ENCODE measurements at places on chromosomes 3 and 15.

DNA sequence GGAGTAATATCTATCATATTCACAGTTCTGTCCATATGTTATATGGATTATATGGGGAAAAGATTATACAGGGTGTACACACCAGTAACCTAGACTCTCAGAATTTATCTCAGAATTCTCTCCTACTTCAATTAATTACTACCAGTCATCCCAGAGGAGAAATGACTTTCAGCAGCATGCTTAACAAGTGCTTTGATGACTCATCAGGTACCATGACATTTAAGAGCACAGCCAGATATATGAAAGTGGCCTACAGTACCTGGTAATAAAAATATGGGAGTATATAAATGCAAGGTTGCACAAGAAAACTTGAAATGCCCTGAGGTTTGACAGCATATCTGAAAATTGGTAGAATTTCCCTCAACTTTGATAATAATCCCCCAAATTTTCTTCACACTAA lies 1273.0 kb downstream of the OTOL1 start:
- no peak for DNase-seq

DNA sequence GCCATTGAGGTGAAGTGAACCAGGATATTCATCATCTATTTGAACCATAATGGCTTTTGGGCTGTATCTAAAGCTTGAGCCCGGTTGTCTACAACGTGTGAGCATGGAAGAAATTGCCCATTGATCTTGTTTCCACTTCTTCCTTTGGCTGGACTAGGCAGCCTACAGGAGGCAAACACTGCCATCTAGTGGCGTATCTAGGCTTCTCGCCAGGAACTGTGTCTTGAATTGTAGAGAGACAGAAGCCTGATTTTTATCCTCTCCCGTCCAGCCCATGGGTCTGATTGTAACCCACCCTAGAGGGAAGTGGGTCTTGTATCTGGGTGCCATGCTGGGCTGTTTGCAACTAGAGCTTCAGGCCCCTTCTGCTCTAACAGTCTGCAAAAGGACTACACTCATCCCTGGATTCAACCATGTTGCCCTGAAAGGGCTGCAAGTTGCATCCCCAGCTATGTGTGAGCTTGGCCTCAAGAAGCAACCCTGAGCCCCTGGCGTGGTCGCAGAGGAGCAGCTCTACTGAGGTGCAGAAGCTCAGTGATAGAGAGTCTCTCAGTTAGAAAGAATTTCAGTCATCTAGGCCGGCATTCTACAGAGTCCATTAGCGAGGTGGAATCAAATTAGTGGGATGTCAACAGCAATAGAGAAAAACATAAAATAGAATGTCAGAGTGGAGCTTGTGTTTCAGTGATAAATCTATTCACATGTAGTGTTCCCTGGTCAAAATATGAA lies 170.2 kb upstream of the UMPS start:
- peak; percentile 78 for DNase-seq

DNA sequence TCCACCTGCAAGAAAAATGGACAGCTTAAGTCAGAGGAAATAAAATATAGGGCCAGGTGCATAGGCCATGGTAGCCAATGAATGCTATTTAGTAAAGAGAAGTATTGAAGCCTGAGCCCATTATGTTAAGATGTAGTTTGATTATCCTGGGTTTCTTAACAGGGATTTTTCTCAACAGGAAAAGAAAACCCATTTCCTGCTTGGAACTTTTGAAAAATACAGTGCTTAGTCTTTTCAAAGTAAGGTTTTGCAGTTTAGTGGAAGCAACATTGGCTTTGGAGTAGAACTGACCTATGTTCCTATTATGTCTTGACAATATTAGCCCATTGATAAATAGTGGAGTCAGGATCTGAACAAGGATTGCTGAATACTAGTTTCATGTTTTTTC lies 259.5 kb upstream of the TGFBR2 start:
- DNase-seq, result no peak

DNA sequence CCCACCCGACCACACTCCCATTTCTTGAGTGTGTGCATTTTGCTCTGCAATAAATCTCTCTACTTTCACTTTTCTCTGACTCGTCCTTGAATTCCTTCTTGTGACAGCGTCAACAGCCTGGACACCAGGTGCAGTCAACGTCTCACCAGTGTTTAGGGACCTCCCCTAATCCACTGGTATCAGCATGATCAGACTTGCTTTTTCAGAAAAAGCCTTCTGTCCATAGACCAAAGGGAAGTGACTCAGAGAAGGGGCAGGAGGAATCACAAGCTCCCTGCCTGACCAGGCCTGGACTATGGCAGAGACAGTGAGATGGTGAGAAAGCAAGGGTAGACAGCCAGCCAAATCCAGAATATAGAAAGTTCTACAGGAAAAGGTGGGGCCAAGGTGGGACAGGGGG lies 15.5 kb downstream of the CCR5 start:
- DNase-seq, result no peak
